Progenitor cell of endocrine pancreas (in vitro differentiated cells): ENCODE measurements at places on chromosomes 1 and 21.

GRCh38 chr21:37970548-37970947 lies 54.3 kb upstream of the KCNJ6 start:
- DNase-seq = no peak

DNA sequence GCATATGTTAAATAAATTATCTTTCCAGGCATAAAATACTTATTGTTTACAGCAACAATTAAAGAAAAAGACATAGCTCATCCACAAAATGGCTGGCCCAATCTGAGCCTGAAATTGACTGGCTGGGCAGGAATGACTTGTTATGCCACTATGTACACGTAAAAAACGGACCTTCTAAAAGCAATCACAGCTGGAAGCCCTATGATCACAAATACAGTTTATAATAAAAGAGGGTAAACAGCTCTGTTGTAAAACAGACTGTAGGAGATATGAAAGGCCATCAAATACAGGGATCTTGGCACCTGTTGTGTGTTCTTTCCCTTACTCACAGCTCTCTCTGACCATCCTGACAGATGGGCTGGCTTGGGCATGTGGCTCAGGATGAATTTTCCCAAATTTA lies 70.5 kb upstream of the DMRTA2 start:
- no peak for DNase-seq

GRCh38 chr1:160177667-160178066 lies 12.7 kb upstream of the CASQ1 start:
- no peak for DNase-seq

GRCh38 chr1:3402258-3403010 lies 52.0 kb upstream of the ARHGEF16 start:
- DNase-seq = no peak

GRCh38 chr1:215543191-215543606 lies 23.9 kb upstream of the KCTD3 start:
- no peak for DNase-seq

DNA sequence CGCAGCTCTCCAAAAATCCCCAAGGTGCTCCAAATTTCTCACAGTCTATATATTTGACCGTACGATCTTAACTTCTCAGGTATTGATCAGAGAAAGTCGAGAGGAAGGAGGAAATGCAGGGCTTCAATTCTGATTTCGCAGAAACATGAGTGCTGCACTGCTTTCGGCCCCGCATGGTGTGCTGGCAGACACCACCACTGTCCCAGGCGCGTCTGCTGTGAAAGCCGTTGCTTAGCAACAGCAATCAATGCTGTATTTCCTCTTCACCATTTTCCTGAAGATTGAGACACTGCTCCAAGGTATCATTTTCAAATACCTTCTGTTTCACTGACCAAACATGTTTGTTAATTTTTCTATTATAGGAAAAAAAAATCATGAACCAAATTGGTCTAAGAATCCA lies 296.3 kb downstream of the SMYD3 start:
- no peak for DNase-seq

DNA sequence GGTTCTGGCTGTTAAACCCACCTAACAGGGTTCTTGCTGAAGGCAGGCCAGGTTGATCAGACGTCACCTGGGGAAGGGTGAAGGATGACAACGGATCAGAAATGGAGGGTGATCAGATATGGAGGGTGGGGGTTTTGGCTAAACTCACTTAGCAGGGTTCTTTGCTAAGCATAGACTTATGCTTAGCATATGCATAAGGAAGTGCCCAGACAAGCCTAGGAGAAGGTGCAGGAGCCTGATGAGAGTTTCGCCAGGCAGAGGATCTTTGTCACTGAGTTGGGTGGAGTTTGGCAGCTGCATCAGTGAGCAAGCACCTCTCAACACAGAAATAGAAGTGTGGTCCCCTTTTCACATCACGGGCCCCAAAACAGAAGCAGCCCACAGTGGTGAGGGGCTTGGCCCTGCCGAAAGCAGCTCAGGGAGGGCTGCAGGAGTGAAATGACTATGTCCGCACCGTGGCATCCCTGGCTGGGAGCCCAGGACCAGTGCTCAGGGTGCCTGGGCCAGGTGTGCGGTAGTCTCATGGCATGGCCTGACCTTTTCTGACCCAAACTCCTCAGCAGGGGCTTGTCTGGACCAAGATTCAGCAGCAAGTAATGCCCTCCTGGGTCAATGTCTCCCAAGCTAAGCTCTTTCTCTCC lies 101.6 kb downstream of the AJAP1 start:
- no peak for DNase-seq

DNA sequence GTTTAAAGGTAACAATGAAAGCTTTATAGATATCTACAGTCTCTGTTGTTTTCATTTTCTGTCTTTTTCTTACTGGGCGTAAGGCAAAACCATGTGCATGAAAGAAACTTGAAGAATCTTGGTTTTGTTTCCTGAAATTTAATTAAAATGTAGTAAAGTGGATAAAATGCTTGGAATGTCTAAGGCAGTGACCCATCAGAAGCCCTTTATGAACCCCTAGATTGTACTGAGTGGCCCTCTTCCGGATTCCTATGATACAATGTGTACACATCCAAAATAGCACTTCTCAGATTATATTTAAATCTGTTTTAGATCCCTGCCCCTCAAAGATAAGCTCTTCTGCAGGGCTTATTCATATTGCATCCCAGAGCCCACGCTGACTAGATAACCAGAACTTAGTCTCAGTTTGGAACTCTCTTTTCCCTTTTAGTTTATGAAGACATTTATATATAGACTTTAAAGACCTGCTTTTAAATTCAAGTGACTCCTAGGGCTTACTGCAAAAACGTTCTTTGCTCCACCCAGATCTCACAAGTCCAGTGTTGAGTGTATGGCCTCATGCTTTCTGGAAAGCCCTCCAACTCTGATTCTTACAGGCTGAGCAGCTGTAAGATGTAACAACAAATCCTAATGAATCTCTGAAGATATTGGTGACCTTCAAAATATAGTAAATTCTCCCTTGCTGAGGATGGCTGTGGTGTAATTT lies 142.9 kb downstream of the LRRC7 start:
- DNase-seq = no peak

DNA sequence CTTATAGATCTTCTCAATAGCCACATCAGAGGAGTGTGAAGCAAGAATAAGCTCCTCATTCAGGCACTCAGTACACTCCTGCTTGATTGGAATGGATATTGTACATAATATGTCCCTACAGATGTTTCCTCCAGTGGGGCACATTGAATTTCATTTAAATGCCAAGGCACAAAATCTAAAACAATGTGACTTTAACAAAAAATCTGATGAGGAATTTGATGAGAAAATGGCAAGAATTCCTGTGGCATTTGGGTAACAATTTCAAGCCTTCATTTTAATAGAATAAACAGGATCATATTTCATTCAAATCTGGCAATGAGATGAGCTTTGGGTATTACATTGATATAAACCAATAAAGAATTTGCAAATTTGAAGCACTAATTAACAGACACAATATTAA lies 307.7 kb upstream of the PKN2 start:
- DNase-seq = no peak

DNA sequence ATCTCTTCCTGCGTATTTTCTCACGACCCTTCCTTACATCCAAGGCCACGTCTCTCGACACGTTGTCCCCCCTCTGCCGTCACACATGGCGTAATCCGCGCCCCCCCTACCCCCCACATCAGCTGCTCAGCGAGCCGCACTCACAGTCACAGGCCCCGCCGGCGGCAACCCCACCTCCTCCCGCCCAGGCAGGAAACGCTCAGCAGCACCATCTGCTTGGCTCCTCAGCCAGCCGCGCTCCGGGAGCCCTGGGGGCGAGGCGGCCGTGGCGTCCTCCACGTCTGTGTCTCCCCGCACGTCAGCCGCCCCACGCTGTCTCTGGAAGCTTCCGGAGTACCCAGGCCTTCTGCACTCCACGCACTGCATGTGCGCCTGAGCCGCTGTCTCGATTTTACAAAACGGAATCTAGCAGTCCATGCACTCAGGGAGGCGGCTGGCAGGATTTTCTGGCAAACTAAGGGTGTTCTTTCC lies 64.6 kb downstream of the SIK1 start:
- DNase-seq = no peak

DNA sequence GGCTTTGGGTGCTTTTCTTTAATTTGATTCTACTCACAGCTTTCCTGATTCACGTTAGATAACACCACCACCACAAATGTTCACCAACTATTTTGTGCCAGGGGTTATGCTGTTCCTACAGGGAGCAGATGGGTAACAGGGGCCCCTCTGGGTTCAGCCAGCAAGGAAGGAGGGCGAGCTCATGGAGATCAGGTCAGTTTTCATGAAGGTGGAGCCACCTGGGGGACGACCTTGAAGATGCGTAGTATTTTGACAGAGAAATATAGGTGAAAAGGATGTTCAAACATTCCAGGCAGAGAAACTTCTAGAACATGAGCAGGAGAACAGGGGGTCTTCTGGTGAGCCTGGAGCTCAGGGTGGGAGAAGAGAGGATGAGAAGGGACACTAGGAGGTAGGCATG lies 28.9 kb downstream of the KIAA0040 start:
- DNase-seq = no peak

DNA sequence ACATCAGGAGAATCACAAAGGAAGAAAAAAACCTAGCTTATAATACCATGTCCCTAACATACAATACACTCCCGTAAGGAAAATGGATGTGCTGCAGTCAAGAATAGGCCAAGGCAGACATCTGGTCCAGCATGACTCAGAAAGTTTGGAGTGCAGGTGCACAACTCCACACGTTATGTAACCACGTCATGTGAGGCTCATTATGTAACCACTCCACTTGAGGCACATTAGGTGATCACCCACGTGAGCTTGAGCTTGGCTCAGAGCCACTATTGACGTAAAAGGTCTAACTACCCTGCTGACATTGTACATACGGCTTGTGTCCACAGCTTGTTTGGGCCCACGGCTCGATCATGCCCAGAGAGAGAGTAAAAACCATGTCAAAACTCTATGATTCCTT lies 99.8 kb upstream of the C1orf21 start:
- no peak for DNase-seq

GRCh38 chr1:10932088-10932487 lies 80.4 kb upstream of the TARDBP start:
- no peak for DNase-seq

GRCh38 chr1:37676281-37677142 lies 15.8 kb upstream of the CDCA8 start:
- no peak for DNase-seq

DNA sequence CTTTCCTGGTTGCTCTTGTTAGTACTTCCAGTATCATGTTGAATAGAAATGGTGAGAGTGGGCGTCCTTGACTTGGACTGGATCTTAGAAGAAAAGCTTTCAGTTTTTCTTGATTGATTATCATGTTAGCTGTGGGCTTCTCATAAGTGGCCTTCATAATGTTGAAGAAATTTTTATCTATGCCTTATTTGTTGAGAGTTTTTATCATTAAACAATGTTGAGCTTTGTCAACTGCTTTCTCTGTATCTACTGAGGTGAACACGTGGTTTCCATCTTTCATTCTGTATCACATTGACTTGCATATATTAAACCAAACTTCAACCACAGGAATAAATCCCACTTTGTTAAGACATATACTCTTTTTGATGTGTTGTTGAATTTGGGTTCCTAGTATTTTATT lies 29.4 kb downstream of the PRKAB2 start:
- no peak for DNase-seq

GRCh38 chr21:31349208-31349607 lies 5.1 kb upstream of the TIAM1 start:
- no peak for DNase-seq

DNA sequence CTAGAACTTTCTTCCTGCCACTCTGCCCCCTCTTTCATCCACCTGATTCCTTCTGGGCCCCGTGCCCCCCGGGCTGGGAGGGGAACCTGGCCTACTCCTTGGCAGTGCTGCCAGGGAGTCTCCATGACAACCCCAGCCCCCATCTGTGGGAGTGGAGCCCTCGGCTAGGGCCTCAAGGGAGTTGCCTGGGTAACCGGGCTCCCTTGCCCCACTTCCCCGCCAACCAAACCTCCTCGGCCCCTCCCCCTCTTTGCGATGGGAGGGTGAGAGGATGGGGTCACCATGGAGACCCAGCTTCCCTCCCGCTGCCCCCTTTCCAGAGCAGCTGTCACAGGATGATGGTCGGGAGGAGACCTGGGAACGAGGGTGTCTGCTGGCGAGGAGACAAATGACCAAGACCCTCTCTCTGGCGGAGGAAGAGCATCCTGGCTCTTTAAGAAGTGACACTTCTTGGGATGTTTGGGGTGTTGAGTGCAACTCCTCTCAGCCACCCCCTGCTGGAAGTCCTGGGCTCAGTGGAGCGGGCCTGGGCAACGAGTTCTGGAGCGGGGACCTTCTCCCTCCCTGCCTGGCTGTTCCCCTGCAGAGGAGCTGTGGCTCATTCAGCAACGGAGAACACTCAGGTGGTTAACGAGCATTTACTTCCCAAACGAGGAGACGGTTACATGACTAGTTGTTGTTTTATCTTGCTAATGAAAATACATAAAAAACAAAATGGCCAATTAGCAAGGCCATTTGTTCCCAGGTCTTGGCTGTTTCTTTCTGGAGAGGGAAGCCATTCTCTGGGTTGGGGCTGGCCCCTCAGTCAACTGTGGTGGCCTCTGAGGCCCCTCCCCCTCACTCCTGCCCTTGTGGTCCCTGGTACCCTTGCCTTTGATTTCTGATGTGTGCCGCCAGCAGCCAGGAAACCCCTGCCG lies 82.8 kb downstream of the UBIAD1 start:
- DNase-seq = no peak

DNA sequence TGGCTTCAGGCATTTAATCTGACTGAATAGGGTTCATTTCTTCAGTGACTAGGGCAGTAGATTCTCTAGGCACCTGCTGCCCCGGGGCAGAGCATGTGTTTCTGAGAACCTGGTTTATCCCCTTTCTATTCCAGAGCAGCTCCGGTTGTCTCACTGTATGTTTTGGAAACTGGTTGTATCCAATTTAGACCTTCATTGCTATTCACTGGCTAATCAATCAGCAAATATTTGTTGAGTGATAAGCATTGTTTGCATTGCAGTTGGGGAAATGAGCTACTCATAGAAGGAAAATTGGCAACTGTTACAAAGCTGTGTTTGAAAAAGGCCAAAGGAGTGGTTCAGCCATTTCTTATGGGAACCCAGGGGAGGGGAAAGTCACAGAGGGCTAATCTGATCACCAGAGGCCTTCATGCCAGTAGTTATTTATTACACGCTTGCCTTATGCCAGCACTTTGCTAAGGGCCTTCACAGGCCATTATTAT lies 2.9 kb downstream of the QSOX1 start:
- DNase-seq = no peak

DNA sequence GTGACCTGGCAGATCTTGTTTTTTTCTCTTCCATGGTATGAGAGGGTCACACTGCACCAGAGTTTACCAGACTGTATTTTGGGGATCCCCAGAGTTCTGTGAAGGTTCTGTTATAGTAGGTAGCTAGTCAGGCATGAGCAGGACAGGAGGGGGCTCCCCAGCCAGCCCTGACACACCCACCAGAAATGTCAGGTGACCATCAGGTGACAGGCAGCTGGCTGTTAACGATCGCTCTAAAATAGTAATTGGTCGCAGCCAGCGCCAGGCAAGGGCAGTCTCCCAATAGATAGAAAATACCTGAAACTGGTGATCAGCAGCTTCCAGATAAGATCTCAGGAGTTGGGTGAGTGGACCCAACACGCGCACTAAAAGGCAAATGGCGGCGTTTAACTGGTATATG lies 264.9 kb downstream of the RHOU start:
- no peak for DNase-seq
